ENCODE measurements at places on chromosomes 11 and 22.

- peak; percentile 52 for DNase-seq
Measured at GRCh38 chr11:27013781-27014361, 20.0 kb downstream of the FIBIN start.

- DNase-seq = no peak
Measured at GRCh38 chr11:19577391-19577975, 135.2 kb upstream of the NAV2 start.

GRCh38 chr22:37244922-37245722, 1.1 kb upstream of the RAC2 start:
- DNase-seq = no peak

GRCh38 chr11:43989162-43989981, 46.9 kb downstream of the C11orf96 start:
- DNase-seq = no peak

- DNase-seq = peak; percentile 49
Measured at GRCh38 chr22:44743804-44744211, 8.6 kb upstream of the ARHGAP8 start.

DNA sequence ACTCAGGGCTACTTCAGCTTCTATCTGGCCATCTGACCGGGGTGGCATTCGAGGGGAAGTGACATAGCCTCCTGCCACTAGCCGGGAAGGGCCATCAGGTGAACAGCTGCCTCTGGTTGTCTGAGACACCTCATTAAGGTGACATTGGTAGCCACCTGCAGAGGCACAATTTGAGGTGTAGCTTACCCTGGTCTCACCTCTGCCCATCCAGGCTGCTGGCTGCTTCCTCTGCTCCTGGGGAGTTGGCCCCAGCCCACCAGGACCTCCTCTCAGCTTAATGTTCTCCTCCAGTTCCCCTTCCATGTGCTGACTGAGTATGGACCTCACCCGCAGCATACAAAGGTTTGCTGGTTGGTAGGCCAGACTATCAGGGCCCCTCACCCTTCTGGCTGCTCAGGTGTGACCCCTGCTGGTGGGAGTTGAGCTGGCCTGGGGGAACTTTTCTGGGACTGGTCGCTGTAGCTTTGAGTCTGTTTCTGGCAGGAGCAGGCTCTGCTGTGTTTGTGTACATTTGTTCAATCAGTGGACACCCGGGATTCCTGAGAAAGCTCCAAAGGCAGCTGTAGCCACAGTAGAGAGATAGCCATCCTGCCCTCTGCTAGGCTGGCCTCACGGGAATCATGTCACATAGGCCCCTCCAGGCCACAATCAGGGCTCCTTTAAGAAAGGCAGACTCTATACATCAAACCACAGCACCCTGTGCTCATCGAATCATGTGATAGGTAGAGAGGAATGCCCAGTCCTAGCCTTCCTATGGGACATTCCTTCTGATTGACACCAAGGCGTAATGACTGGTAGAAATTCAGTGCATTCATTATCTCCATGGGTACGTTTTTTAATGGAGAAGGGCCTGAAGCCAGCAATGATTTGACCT, 295.1 kb upstream of the PLET1 start:
- DNase-seq = no peak

DNA sequence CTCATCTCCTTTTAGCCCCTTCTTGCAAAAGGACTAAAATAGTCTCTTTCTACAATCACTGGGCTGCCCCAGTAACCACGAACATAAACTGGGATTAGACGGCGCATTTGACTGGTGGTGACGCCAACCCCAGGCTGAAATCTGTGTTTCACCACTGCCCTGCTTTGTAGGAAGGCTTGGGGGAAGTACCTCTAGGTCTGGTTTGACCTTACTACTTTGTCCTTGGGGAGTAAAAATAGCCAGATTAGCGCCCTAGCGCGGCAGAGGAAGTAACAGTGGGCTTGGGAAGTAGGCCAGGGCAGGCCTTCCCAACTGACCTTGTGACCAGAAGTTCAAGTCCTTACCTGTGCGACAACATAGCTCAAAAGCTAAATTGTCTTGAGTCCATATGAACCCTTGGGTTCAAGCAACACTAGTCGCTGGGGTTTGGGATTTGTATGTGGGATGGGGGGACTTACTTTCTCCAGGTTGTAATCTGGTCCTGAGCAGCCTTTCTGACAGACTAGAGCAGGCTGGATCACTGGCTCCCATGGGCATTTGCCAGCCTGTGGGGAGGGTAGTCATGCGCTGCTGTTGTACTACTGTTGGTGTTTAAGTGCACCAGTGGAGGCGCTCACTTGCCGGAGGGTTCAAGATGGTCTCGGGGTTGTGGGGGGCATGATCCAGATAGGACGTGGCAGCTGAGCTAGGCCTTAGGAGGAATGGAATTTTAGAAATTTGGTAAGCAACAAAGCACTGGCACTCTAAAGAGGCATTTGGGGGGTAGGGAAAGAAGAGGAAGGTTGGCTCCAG, 953 bp upstream of the PACS1 start:
- no peak for DNase-seq

DNA sequence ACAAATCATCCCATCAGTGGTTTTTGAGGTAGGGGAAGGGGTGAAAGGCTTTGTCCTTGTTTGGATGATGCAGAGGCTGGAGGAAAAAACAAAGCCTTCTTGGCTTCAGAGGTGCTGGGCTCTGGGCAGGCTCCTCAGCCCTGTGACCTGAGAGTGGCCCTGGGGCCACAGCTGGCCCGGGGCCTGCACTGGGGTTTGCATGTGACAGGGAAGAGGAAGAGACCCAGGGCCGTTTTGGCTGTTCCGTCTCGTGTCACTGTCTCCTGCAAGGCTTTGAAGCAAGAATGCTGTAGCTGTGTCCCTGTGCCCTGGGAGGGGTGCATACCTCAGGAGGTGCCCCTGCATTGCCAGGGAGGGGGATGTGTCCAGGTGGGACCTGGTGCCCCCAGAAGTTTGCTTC, 12.6 kb downstream of the ARHGAP8 start:
- DNase-seq = no peak

DNA sequence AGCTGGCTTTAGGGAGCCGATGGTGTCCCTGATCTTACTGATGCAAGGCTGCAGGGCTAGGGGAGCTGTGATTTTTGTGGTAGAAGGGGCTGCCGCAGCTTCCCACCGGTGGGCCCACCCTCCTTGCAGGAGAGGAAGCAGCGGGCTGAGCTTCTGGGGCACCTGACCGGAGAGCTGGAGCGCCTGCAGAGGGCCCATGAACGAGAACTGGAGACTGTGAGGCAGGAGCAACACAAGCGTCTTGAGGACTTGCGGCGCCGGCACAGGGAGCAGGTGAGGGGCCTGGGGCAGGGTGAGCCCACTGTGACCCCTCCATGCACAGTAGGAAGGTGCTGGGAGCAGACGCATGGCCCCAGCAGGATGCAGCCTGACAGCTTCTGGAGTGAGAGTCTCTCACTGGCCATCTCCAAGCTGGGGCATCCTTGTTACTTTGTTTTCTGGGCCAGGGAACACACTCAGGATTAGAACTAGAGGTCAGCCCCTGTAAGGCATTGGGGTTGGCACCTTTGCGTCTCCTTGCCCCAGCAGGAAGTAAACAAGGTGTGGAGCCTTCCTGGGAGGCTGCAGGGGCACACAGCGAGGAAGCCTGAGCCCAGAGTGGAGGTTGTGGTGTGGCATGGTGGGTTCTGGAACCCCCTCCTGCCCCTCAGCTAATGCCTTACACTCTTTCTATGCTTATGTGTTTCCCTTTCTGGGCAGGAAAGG, 66.7 kb downstream of the CEP164 start:
- no peak for DNase-seq

- no peak for DNase-seq
Measured at GRCh38 chr11:36729825-36730224, 131.8 kb upstream of the RAG2 start.

GRCh38 chr22:37701141-37701786, 4.4 kb downstream of the TRIOBP start:
- DNase-seq = no peak

GRCh38 chr11:101717619-101718018, 133.8 kb upstream of the TRPC6 start:
- no peak for DNase-seq

- DNase-seq = no peak
Measured at GRCh38 chr22:47400701-47401591, 638.5 kb downstream of the TBC1D22A start.

DNA sequence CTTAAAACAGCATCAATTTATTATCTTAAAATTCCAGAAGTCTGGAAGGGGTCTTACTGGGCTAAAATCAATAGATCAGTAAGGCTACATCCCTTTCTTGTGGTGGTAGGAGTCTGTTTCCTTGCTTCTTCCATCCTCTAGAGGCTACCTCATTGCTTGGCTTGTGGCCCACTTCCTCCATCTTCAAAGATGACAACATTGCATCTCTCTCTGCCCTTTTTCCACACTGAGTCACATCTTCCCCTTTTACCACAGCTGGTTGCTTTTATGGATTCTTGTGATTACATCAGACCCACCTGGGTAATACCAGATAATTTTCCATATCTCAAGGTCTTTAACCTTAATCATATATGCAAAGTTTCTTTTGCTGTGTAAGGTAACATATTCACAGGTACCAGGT, 60.9 kb downstream of the GRIA4 start:
- DNase-seq = no peak

GRCh38 chr11:40190294-40190693, 1269.2 kb downstream of the LRRC4C start:
- DNase-seq = no peak
